ENCODE measurements at places on chromosomes 16 and 17.

DNA sequence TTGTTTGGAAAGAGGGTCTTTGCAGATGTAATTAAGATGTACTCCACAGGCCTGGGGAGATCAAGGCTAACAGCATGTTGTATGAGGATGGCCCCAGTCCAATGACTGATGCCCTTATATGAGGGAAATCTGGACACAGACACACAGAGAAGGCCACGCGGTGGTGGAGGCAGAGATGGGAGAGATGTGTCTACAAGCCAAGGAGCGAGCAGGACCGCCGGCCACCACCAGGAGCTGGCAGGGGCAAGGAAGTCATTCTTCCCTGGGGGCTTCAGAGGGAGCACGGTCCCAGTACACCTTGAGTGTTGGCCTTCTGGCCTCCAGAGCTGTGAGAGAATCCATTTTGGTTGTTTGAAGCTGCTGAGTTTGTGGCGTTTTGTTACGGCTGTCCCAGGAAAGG is 14.7 kb downstream of the SOCS3 start:
- DNase-seq = no peak

DNA sequence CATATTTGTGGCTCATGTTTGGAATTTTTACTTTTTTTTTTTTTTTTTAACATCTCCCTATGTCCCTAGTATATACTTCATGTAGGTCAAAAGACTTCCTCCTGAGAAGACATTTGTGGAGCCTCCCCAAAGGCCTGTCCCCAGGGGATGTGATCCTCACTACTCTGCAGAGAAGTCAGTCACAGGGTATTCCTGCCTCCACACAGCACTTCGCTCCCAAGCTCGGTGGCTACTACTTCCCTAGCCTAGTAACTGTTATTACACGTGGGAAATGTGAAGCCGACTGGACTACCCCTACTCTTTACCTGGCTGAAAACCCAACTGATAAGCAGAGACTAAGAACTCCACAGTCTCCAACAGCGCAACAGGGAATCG is 116.8 kb downstream of the HIC1 start:
- DNase-seq = no peak

GRCh38 chr17:51913491-51914205 is 244.9 kb downstream of the CA10 start:
- DNase-seq = no peak

DNA sequence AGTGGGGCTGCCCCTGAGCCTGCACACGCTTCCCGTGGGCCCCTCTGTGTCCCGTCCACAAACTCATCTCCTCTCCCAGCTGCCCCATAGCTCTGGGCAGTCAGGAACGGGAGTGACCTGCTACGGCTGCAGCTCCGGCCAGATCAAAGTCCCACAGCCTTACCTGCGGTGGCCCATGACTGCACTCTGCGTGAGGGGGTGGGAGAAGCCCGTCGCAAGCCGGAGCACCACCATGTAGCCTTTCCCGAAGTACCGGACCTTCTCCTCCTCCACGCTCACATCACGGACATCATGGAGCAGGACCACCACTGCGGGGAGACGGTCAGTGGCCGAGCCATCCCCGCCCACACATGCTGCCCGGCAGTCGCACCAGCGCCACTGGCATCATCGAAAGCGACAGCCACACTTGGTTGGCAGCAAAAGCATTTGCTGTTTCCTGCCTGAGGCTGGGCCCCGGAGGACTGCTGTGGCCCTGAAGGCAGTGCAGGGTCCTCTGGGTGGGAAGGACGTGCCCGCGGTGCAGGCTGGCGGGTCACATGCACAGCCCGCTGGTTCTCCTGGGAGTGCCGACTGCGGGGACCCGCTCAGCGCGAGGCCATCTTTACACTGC is 6.2 kb downstream of the CYBC1 start:
- DNase-seq = no peak

GRCh38 chr17:73462823-73463222 is 151.0 kb upstream of the CDC42EP4 start:
- no peak for DNase-seq

GRCh38 chr17:51056813-51057510 is 63.7 kb downstream of the SPAG9 start:
- no peak for DNase-seq

DNA sequence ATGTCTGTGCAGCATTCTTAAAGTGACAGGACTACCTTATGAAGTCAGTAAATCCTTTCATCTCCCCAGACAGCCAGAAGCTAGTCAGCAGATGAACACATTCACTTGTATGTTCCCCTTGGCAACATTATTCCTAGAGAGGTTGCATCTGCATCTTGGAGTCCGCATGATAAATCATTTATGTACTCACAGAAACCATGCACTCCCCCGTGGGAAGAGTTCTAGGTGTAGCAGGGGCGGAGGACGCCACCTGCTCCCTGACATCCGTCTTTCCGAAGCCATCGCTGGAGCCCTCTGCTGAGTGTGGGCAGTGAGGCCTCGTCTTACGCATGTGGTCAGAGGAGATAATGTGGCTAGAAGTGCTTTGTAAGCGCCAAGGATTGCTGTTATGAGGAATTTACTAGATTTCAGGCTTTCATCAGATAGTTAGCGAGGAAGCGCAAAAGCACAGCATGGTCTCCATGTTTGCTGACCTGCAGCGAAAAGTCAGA is 144.5 kb downstream of the RPTOR start:
- DNase-seq = no peak

DNA sequence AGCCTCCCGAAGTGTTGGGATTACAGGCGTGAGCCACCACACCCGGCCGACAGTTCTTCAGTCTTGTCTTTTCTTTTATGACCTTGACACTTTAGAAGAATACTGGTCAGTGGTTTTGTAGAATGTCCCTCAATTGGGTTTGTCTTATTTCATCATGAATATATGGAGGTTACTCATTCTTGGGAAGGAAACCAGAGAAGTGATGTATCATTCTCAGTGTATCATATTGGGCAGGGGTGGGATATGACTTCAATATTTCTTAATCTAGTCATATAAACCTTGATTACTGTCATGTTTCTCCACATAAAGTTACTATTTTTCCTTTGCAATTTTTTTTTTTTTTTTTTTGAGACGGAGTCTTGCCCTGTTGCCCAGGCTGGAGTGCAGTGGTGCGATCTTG is 36.9 kb downstream of the SNTB2 start:
- no peak for DNase-seq

- DNase-seq = no peak
Measured at GRCh38 chr16:87964049-87964659, 12.9 kb downstream of the BANP start.

DNA sequence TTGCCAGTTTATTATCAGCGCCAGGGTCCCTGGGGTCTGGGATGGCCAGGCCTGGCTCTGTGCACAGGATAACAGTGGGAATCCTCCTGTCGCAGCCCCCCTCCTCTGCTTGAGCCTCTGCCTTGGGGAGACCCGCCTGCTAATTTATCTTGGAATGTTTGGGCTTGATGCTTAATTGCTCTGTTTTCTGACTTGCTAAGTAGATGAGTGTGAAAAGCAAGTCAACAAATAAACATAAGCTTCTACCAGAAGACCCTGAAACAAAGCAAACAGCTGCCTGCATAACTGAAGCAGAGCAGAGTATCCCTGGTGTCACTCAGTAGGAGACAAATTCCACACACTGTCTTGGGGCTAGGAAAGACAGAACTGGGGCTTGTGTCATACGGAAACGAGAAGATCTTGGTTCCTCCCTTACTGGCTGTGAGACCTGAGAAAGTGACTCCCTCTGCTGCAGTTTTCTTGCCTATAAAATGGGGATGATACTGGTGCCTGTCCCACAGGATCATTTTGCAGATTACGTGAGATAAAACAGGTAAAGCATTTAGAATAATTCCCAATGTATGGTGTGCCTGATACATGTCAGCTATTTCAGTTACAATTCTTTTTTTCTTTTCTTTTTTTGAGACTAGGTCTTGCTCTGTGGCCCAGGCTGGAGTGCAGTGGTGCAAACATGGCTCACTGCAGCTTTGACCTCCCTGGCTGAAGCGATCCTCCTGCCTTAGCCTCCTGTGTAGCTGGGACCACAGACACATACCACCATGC is 44.8 kb upstream of the IRX3 start:
- no peak for DNase-seq

DNA sequence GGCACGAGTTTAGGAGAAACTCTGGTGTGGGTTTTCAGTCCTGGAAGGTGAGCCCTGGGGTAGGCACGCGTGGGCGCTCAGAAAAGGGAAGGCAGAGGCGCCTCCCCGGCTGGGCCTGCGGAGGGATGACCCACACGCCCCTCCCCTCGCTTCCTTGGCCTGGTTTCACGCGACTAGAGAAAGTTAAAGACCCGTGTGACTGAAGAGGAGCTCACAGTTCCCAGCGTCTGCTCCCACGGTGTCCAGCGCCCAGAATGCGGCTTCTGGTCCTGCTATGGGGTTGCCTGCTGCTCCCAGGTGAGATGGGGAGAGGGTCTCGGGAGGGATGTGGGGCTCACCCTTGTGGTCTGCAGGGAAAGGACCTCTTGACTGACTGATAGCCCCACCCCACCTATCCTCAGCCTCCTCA is at the start of gene CD300LG:
TSS of gene CD300LG (plus strand) at position 214 of the 409 bp plus-strand sequence. CDS start at position 255, 41 bp downstream.
- DNase-seq = no peak

DNA sequence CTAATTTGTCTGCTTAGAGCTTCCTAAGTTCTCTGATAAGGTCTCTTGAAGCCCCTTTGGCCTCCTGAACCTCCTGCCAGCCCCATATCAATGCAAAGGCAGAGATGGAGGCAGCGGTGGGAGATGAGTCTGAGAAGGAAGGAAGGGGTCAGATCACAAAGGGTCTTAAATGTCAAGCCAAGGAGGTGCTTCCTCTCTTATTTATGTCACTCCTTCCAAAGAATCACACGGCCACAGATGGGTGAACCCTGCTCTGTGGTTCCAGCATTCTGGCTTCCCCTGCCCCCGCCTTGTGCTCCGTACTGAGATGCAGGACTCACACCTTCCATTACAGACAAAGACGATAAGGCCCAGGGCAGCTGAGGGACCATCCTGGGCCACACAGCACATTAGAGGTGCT is 96.3 kb downstream of the GSG1L start:
- DNase-seq = no peak
